ENCODE measurements at places on chromosomes 5 and 9.

GRCh38 chr5:34552686-34553085, 103.4 kb upstream of the RAI14 start:
- no peak for DNase-seq

- DNase-seq = no peak
These were observed 2403.7 kb upstream of the C9orf72 start for GRCh38 chr9:29976981-29977380.

- no peak for DNase-seq
These were observed 134.3 kb downstream of the MACROH2A1 start for GRCh38 chr5:135264451-135265440.

GRCh38 chr5:816176-816575, 31.6 kb upstream of the ZDHHC11B start:
- no peak for DNase-seq

GRCh38 chr9:3865141-3865772, 339.5 kb upstream of the RFX3 start:
- no peak for DNase-seq

DNA sequence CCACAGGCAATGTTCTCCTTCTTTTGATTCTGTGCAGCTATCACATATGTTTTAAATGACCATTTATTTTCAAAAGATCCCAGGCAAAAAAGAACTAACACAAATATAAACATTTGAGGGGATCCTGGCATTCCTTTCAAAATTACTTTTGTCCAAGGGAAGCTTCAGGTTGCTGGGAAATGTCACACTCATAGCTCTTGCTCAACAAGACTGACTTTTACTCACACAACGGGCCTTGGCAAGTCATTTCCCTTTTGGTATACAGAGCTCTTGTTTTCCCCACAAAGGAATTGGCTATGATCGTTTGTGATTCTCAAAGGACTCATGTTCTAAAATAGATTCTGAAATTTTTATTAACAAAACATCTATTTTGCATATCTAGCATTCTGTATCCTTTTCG, 4.5 kb upstream of the PALM2AKAP2 start:
- DNase-seq = no peak

- DNase-seq = peak; percentile 2
These were observed at the start of gene SV2C for GRCh38 chr5:76082772-76083554. SV2C (plus strand) TSS chr5:76083383; CDS start chr5:76131751, 48,368 bp downstream.

DNA sequence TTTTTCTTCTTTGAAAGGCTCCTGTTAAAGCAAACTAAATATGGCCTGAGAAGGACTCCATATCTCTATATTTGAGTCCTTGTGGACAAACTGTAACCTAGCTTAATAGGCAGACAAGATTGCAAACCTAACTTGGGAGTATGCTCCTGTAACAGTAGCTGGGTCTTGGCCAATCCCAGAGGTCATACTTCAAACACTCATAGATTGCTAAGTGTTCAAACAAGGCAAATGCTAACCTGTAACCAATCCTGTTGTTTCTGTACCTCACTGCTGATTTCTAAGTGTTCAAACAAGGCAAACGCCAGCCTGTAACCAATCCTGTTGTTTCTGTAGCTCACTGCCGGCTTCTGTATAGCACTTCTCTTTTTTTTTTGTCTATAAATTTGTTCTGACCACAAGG, 50.6 kb upstream of the CLK4 start:
- no peak for DNase-seq

DNA sequence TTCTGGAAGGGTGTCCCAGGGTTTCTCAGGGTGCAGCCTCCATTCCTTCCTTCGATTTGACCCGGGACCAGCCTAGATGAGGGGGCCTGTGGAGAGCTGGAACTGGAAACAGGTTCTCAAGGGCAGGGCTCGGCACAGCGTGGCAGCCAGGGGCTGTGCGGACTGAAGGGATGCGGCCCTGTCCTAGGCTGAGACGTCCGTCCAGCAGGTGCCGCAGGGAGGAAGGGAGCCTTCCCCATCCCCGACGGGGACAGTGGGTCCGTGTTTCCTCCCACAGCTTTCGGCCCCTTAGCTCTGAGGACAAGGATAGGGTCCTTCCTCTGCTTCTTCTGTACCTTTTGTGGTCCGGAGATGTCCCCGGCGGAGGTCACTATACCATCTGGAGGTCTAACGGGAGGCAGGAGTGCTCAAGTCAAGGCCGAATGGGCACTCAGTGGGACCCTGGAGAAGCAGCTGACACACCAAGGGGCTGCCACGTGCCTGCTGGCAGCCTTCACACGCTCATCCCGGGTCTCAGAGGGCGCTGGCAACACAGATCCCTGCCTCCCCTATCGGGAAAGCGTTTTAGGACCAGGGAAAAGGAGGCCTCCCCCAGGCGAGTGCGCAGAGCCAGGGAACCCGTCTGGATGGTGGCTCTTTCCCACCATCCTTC, 49.9 kb downstream of the USP20 start:
- DNase-seq = no peak

- no peak for DNase-seq
These were observed 110.7 kb upstream of the IL12B start for GRCh38 chr5:159440968-159441367.

DNA sequence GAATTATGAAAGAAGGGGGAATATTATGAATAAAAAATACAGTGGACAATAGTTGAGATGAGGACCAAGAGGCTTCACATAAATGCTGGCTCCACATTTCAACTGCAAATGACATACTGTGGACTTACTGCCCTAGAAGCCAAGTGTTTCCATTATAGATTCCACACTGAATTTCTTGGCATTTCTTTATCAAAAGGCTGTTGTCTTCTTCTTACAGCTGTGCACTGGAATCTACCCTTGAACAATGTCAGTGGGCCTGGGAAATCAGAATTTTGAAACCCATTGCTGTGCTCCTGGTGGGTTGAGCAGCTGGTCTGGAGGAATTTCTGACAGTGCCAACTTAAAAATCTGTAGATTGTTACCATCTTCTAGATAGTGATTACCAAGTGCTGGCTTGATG, 49.9 kb downstream of the TNC start:
- DNase-seq = no peak

DNA sequence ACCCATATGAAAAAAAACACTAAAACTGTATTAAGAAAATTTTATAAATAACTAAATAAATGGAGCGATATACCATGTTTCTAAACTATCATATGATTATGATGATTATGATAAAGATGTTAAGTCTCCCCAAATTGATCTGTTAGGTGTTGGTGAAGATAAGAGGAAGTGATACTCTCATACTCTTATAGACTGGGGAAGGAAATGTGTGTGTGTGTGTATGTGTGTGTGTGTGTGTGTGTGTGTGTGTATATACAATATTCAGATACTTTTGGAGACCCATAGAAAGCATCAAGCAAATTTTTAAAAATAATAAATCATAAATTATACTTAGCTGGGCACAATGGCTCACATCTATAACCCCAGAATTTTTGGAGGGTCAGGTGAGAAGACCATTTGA, 62.9 kb downstream of the TMEM232 start:
- DNase-seq = no peak

- DNase-seq = no peak
These were observed 764 bp downstream of the CAMLG start for GRCh38 chr5:134738963-134739661.

DNA sequence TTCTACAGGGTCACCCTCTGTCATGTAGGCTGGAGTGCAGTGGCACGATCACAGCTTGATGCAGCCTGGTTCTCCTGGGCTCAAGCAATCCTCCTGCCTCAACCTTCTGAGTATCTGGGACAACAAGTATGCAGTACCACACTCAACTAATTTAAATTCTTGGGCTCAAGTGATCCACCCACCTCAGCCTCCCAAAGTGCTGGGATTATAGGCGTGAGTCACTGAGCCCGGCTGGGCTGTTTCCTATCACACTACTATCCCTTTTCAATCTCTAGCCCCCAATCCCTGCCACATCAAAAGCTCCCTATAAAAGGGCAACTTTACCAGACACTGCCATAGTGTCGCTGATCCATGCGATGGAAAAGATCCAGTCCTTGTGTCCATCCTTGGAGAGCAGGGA, 20.4 kb downstream of the DCAF12 start:
- DNase-seq = no peak

GRCh38 chr9:96621618-96622017, 2.0 kb upstream of the CDC14B start:
- DNase-seq = no peak

GRCh38 chr9:84123648-84124406, 143.2 kb downstream of the RMI1 start:
- DNase-seq = no peak

DNA sequence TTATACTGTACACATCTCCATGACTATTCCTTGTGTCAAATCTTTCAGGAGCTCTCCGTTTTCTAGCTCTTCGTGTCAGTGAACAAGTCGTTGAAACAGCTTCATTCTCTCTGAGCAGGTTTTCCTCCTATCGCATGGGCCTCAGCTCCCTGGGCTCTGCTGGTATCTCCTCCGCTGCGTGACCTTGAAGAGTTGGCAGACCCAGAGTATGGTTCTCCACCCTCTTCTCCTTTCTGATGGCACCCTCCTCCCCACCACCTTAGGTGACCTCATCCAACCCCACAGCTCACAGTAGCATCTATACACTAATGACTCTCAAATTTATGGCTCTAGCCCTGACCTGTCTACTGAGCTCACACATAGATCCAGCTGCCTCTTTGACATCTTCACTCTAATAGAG, 36.0 kb upstream of the PDE8B start:
- no peak for DNase-seq

GRCh38 chr9:3151672-3152576, 308.0 kb upstream of the PUM3 start:
- DNase-seq = no peak

- DNase-seq = no peak
These were observed 52.6 kb upstream of the CXCL14 start for GRCh38 chr5:135631391-135631790.

- no peak for DNase-seq
These were observed 205.6 kb downstream of the DENND1A start for GRCh38 chr9:123724211-123724796.

DNA sequence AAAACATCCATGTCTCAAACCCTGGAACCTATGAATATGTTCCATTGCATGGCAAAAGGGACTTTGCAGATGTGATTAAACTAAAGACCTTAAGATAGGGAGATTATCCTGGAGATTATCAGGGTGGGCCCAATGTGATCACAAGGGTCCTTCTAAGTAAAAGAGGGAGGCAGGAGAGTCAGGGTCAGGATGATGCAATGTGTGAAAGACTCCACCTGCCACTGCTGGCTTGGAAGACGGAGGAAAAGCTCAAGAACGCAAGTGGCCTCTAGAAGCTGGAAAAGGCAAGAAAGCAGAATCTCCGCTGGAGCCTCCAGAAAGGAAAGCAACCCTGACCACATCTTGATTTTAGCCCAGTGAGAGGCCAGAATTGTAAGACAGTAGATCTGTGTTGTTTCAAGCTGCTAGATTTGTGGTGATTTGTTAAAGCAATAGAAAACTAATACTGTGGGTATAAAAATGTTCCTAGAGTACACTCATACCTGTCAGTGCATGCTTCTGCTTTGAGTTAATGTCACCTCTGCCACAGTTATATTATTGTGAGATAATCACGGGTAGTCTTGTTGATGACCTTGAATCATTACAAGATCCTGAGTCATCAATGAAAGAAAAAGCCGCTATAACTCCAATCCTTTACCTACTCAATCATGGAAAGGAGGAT, 93.5 kb upstream of the TNPO1 start:
- DNase-seq = no peak

- DNase-seq = no peak
These were observed 31.6 kb downstream of the IER5L start for GRCh38 chr9:129146441-129146941.

DNA sequence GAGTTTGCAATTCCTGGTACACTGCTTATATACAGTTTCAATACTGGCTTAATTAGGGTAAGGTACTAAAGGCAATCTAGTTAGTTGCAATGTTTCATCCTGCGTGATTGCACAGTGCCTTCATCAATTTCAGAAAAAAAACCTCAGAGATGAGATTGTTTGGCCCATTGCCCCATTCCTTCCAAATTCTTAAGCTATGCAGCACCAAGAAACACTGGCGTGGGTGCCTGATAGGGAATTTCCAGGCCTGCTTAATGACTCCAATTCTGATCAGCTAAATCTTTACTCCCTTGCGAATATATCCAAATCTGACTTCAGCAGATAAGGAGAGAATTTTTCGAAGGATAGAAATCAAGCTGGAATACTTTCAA, 35.9 kb upstream of the GAS1 start:
- no peak for DNase-seq

- no peak for DNase-seq
These were observed 169.4 kb upstream of the TMEM161B start for GRCh38 chr5:88438006-88438405.

DNA sequence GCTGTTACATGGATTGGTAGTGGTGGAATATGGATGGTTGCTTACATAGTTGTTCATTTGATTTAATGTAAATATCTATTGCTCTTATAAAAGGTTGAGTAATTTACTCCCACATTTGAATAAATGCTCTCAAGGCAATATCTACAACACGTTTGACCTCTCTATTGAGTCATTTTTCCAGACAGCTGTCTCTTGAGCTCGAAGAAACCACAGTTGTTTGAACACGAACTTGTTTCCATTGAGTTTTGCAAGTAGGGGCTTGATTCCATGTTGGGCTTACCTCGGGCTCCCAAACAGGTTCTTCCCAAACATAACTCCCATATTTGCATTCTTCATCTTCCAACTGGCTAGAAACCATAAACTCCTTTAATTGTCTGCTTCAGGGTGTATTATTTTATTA, 115.0 kb upstream of the HMHB1 start:
- DNase-seq = no peak

Measured in stimulated activated CD8-positive, alpha-beta memory T cell treated with anti-CD3 and anti-CD28 coated beads, Interleukin-4, amount 100 ng/mL, for 4 hours (primary cell).